Left renal cortex interstitium (tissue), 4 donors: ENCODE measurements at places on chromosomes 5 and 9. TPM values are rescaled to one million over a fixed set of nuclear protein-coding genes. Genes with fewer than 3 reads are reported as not detected.

Gene NIPAL4
- polyA plus RNA-seq, result 0.41 TPM

DNA sequence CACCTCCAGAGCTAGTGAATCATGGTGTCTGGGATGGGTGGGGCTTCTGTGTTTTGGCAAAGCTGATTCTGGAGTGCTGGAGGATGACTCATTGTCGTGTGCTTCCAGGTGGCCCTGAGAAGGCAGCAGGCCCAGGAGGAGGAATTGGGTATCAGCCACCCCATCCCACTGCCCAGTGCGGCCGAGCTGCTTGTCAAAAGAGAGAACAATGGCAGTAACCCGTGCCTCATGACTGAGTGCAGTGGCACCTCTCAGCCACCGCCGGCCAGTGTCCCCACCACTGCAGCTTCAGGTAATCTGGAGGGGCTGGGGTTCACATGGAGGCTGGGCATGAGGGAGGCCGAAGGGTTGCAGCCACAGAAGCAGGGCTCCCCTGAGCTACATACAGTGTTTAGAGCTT lies 5.4 kb downstream of the DMRT1 start:
- no peak for DNase-seq

DNA sequence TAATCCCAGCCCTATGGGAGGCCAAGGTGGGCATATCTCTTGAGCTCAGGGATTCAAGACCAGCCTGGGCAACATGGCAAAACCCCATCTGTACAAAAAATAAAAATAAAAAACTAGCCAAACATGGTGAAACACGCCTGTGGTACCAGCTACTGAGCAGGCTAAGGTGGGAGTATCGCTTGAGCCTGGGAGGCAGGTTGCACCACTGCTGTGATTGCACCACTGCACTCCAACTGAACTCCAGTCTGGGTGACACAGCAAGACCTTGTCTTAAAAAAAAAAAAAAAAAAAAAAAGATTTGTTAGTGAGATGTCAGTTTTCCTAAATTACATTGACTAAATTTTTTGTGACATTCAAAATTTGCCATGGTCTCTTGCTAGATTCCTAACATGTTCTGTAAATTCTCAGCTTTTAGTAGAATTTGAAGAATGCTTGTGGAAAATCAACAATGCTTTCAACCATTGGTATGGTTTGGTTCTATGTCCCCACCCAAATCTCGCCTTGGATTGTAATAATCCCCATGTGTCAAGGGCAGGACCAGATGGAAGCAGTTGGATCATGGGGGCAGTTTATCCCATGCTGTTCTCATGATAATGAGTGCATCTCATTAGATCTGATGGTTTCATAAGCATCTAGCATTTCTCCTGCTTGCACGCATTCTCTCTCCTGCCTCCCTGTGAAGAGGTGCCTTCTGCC lies 236.1 kb downstream of the ARRDC3 start:
- DNase-seq, result no peak

DNA sequence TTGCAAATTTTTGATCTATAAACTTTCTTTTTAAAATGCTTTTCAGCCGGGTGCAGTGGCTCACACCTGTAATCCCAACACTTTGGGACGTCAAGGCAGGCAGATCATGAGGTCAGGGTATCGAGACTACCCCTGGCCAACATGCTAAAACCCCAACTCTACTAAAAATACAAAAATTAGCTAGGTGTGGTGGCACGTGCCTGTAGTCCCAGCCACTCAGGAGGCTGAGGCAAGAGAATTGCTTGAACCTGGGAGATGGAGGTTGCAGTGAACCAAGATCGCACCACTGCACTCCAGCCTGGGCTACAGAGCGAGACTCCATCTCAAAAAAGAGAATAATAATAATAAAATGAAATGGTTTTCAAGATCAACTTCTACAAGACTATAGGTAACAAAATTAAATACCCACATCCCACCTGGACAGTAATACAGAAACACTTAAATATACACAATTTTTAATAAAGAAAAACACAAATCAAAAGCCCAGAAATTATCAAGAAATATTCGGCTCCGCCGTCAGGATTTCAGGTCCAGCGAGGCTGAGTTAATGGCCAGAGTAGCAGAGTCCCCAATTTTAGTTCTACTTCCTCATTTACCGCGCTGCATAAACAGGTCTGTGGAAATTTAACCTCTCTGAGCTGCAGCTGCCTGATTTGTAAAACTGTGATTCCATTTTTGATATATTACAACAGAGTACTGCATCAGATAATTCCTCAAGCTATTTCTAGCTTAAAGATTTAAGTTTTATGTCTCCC lies 4.0 kb downstream of the TUT7 start:
- no peak for DNase-seq

DNA sequence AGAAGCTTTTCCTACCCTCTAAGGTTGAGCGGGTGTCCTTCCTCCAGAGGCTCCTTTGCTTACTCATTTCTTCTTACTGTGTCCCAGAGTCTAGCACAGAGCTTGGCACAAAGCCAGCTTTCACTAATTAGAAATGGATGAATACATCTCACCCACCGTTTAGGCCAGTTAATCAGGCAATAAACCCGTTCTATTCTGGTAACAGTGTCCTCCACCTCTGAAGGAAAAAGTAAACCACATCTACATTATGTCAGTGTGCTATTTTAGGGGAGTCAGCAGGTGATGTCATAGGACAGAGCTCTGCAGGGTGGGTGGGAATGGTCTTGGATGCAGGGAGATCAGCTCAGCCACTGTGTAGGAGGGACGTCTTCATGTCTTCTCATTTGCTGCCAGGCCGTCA lies 109.2 kb downstream of the OSTF1 start:
- DNase-seq, result no peak

Gene TMEM232
- polyA plus RNA-seq, result 7.1 TPM

DNA sequence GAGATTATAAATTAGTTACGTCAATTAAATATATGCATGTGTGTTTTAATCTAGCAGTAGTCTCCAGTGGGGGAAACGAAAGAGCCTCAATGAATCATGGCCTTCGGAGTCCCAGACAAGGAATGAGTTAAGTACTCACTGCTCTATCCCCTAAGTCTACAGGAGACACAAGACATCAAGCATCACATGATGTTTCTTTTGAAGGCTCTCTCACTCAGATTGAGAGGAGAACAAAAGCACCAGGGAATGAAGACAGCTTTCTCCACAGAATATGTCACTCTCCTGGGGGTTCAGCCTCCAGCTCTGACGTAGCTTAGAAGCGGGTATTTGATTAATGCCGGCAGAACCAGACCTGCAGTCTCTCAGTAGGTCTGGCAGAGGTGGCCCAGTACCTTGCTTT lies 381.4 kb downstream of the ACTL7B start:
- DNase-seq, result no peak

- no peak for DNase-seq
Observed at GRCh38 chr9:70566751-70567150, 152.3 kb upstream of the KLF9 start.

Gene ELL2
- polyA plus RNA-seq, result 11.3 TPM

Gene PAEP
- 0.38 TPM for polyA plus RNA-seq

Gene UNC13B
- 26.5 TPM for polyA plus RNA-seq

GRCh38 chr5:162187371-162187770 lies 119.8 kb downstream of the GABRG2 start:
- DNase-seq, result no peak

Gene SAPCD2
- 7.7 TPM for polyA plus RNA-seq

- no peak for DNase-seq
Observed at GRCh38 chr9:117247266-117247665, 167.6 kb downstream of the ASTN2 start.

Gene RAI14
- polyA plus RNA-seq, result 95.0 TPM

DNA sequence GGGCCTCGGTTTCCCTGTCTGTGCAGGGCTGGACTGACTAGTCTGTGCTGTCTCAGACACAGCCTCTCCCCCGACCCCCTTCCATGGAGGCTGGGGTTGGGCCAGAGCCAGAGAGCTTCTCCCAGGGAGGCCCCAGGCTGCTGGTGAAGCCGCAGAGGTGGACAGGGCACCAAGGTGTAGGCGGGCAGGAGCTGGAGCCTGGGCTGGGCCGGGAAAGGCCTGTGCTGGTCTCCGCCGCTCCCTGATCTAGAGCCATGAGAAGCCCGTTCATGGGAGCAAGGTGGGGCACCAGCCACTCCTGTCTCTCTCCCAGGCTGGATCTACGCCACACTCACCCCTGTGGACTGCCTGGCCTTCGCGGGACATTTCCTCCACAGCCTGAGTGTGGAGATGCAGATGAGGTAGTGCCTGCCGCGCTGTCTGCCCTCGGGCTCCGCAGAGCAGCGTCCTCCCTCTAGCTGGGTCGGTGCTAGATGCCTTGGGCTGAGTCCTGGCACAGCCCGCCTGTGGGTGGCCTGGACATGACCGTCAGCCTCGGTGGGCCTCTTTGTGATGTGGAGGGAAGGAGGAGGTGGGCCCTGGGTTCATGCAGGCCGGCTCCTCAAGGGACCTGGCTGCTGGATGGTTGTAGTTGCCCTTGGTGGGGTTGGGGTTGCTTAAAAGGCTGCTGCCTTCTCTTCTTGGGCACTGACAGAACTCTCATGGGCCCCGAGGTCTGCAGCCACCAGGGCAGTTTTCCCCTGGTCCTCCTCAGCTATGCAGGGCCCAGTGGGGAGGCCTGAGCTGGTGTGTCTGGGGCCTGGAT lies 79.4 kb downstream of the PHF2 start:
- no peak for DNase-seq

Gene CDH6
- 51.0 TPM for polyA plus RNA-seq

DNA sequence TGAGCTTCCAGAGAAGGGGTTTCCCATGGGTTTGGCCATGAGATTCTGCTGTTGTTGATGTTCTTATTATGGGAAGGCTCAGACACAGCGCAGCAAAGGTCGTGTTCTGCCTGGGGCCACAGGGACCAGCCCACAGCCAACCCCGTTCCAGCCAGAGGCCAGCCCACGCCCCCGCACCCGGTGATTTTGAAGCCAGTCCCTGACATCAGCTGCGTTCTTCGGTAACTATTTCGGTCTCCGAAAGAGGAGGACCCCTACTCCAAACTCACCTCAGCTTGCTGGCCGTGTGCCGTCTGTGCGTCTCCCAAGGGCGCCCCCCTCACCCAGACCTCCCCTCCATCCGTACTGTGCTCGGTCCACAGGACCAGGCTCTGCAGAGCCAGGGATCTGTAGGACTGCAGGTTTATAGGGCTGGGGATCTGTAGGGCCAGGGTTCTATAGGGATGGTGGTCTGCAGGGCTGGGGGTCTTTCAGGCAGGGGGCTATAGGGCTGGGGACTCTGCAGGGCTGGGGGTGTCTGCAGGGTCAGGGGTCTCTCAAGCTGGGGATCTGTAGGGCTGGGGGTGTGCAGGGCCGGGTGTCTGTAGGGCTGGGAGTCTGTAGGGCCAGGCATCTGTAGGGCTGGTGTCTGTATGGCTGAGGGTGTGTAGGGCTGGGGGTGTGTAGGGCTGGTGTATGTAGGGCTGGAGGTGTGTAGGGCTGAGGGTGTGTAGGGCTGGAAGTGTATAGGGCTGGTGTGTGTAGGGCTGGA lies 11.8 kb downstream of the COL5A1 start:
- DNase-seq, result no peak

DNA sequence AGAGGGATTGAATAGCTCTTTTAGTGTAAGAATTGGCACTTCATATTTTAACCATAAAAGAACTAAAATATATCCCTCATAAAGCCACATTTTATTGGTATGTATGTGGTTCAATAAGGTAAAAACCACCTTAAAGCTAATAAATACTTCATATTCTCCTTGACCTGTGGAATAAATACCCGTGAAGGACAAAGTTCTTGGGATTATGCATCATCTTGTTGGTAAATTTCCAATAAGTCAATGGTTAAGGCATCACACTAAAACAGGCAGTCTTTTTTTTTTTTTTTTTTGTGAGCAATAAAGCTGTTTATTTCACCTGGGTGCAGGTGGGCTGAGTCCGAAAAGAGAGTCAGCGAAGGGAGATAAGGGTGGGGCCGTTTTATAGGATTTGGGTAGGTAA lies 161.9 kb downstream of the SNCAIP start:
- DNase-seq, result no peak

DNA sequence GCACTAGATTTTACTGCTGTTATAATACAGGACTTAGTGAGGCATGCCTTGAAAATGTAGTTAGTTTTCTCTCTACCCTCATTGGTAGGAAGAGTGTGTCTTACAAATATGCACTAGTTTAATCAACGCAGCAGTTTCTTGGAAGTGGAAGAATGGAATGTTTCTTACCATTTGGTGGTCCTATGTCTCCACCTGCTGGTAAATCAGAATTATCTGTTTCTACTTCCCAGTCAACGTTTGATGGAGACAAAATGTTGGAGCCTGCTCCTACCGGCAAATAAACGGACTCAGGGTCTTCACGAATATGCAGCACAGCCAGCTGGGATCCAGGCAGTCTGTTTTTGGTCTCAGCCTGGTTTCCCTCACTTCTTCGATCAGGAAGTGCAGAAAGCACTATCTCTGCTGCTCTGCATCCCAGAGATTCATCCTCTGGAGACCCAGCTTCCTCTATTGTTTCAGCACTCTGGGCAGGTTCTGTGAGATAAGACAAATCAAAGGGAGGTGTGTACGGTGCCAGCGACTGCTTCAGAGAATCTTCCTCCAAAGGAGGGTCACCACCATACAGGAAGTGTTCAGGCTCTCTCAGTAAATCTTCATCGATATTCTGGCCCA lies 59.5 kb upstream of the PCA3 start:
- DNase-seq, result no peak
